ENCODE measurements at places on chromosomes 4 and X. TPM values are rescaled to one million over a fixed set of nuclear protein-coding genes. Genes with fewer than 3 reads are reported as not detected.

Gene SEC24D
- total RNA-seq = 58.2 TPM

Gene VCX2
- not detected for total RNA-seq

Gene SPANXN4
- total RNA-seq = not detected

Gene TMPRSS11B
- total RNA-seq = not detected

Gene NALF2
- not detected for total RNA-seq

- no peak for DNase-seq
Measured at GRCh38 chrX:55026143-55026542, 4.6 kb downstream of the ALAS2 start.

DNA sequence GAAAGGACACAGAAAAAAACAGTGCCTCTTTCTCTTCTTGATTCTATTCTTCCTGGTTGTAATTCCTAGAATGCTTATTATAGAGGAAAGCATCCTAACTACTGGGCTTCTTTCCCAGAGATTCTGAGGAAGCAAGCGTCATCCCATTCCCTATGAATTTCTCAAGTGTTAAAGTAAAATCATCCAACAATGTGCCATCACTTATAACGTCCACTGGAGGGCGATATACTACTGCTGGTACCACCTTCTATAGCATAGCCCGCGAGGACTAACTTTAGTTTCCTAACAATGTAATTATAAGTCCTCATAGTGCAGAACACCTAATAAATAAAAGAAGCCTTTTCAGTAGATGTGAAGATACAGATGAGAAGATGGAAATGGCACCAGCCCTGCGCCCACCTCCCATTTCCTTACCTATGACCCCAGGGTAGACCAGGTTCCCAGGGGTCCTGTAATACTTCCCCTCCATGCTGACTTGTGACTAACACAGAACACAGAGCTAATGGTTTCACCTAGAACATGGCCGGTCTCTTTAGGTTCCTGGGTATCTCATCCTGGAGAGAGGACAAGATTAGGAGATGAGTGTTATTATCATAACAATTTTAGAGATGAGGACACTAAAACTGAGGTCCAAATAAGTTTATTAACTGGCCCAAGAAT lies 4.2 kb downstream of the CENPVL3 start:
- DNase-seq = peak; percentile 3

Data from SJSA1 (cell line).